Activated T-helper 1 cell treated with Interleukin-2 at 50 U/mL for 16 hours (primary cell): ENCODE measurements at places on chromosomes 3 and 15.

DNA sequence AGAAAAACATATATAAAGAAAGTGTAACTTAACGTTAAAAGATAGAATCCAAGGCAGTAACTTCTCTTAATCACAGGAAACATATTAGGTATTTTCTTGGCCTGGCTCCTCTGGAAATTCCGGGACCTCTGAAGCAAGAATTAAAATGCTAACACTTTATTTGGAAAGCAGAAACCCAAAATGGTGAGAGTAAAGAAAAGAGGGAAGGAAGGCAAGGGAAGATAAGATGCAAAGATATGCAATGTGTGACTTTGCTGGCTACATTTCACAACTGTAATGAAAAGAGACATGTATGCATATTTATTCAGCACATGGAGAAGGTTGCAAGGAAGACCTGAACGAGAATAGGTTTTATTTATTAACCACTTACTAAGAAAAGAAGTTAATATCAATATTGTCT is 372.5 kb downstream of the TBL1XR1 start:
- DNase-seq: no peak

- no peak for DNase-seq
These were observed 49.5 kb upstream of the PDZRN3 start for GRCh38 chr3:73674280-73674679.

DNA sequence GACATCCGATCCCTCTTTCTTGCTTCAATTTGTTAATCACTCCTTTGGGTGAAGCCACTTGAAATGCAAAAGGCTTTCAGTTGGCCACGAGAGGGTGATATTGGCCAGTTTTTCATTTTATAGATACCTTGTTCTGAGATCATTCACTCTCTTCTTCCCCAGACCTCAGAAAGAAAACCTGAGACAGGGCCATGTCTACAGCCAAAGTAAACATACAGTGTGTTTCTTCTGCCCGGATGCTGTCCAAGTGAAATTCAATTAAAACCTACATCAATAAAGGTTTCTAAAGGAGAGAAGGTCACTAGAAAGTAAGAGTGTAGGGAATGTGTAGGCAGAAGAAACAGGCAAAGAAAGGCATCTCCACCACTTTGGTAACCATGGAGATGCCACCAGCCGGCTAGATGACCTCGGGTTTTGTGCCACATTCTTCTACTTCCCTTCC is 39.5 kb upstream of the FMN1 start:
- no peak for DNase-seq

GRCh38 chr15:89496155-89497098 is at the start of gene RHCG:
RHCG (minus strand) TSS chr15:89496583; CDS start chr15:89496544, 39 bp downstream.
- no peak for DNase-seq

DNA sequence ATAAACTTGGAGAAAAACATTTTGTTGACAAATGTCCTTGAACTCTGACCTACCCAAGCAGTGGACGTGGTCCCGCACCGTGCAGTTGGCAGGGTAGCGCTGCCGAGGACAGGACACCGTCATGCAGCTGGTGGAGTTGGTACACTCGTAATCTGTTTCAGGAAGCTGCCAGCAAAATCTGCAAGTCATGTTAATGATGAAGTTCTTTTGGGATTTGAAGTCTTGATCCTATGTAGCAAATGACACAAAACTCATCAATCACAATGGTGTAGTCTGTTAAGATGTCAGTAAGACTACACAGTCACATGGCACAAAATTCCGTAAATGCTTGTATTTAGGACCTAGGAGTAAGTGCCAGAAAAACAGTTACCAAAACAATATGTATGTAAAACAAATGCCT is 5.5 kb downstream of the TM2D3 start:
- DNase-seq: no peak

- no peak for DNase-seq
These were observed 38.2 kb downstream of the TPM1 start for GRCh38 chr15:63080634-63081250.
